ENCODE measurements at places on chromosomes 4 and X.

- no peak for DNase-seq
Measured at GRCh38 chr4:37002625-37003024, 241.9 kb upstream of the NWD2 start.

GRCh38 chr4:113692809-113693411, 68.6 kb downstream of the CAMK2D start:
- no peak for DNase-seq

- no peak for DNase-seq
Measured at GRCh38 chr4:10783351-10783750, 98.8 kb upstream of the CLNK start.

GRCh38 chr4:173253561-173253960, 80.6 kb downstream of the HMGB2 start:
- no peak for DNase-seq

GRCh38 chr4:138078253-138078652, 163.9 kb downstream of the SLC7A11 start:
- no peak for DNase-seq

DNA sequence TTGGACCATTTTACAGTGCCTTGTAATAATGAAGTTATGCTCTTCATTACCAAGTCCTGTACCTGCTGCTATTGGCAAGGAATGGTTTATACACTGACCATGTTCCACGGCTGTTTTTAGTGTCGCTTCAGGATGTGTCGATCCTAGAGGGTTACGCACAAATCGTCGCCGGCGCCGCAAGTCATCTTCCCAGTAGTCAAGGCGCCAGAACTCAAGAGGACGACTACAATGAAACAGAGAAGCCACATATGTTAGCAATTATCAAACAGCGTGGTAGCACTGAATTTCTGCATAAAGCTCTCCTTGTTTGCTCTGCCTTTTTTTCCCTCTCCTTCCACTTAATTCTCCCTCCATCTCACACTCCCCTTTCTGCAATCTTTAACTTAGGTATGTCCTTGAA, 17.0 kb downstream of the MAB21L2 start:
- no peak for DNase-seq

DNA sequence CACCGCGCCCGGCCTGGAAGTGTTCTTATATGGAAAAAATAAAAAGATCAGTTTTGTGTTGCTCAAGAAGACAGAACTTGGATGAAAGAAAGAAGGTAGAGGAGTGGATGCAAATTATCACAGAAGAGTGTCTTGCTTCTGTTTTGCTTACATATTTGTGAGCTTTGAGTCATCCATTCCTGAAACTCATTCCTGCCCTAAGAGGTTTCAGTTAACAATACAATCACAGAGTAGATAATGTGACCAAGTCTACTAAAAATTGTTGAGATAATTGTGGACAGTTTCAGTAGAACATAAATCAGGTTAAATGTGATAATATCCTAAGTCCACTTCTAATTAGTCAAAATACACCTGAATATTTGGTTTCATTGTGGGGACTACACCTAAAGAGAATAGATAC, 26.4 kb upstream of the LRCH2 start:
- no peak for DNase-seq

- DNase-seq: peak; percentile 26
Measured at GRCh38 chr4:142713282-142714030, 132.6 kb downstream of the INPP4B start.

- no peak for DNase-seq
Measured at GRCh38 chrX:122055460-122055859, 1008.0 kb downstream of the GLUD2 start.

GRCh38 chrX:38484607-38485498, 76.5 kb upstream of the TSPAN7 start:
- DNase-seq: no peak

DNA sequence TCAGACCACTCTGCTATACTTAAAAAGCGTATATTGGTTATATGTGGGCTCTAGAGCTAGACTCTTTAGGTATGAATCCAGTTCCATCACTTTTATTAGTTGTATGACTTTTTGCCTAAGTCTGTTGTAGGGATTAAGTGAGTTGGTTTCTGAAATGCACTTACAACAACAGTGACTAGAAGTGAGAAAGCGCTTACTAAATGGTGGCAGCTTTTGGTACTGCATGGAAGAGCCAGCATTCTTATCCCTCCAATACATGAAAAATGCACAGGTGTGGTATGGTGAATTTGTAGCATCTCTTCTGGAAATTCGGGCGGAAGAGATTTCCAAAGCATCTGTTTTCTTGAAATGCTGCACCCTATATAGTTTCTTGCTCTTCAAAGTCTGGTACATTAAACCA, 117.1 kb downstream of the SPANXA1 start:
- DNase-seq: no peak

- DNase-seq: no peak
Measured at GRCh38 chr4:187268940-187269339, 545.3 kb upstream of the FAT1 start.

DNA sequence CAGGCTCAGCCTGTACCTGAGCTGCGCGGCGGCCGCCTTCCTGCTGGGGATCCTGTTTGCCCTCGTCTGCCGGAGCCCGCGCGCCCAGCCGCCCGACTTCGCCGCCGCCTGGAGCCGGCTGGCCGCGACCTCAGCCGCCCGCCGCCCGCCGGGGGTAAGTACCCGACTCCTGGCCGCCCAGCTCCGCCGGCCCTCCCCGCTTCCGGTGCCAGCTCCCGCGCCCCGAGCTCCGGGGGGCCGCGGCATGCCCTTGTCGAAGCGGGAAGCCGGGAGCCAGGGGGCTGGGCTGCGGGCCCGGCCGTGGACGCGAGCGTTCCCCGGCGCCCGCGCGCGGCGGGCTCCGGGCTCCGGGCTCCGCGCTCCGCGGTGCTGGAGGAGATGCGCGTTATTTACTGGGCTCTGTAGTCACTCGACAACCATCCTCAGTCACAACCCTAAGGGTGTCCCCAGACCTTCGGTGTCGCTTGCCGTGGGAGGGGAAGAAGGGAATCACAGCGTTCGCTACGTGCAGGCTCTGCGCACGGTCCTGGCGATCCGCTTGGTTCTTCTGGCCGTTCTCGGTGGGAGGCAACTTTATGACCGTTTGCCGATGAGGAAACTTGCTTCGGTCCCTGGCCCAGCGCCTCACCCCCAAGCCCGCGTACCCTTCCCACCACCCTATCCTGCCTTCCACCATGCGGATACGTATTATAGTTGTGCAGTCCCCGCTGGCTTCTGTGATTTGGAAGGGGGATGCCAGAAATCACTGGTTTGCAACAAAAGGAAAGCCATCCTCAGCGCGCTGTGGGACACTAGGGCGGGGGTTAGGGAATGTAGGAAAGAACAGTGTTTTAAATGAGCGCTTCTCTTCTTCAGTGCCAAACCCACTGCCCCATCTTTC, 944 bp downstream of the SNX25 start:
- peak; percentile 37 for DNase-seq

DNA sequence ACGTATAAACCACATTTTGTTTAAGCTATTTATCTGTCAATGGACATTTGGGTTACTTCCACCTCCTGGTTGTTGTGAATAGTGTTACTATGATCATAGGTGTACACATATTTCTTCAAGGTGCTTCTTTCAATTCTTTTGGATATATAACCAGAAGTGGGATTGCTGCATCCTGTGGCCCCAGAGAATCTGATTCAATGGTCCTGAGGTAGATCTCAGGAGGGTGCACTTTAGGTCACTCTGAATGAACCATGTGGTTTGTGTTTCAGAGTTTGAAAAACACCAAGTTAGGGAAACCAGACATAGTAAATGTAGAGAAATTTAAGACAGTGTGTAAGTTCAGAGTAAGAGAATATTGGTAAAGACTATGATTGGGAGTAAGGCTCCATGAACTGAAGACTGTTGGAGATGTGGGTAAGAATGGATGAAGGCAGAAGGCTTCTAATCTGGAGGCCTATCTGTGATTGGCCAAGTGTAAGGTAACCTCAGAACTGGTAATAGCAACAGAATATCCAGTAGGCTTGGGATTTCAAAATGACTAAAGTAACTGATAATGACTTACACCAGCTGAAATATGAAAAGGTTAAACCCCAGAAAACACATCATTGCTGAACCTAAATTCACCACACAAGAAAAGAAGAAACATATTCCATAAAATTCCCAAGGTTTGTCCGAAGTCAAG, 236.9 kb downstream of the CAMK2D start:
- peak; percentile 9 for DNase-seq

- no peak for DNase-seq
Measured at GRCh38 chr4:183760326-183760725, 101.2 kb downstream of the TRAPPC11 start.

GRCh38 chrX:124042042-124042441, 80.5 kb downstream of the STAG2 start:
- no peak for DNase-seq

DNA sequence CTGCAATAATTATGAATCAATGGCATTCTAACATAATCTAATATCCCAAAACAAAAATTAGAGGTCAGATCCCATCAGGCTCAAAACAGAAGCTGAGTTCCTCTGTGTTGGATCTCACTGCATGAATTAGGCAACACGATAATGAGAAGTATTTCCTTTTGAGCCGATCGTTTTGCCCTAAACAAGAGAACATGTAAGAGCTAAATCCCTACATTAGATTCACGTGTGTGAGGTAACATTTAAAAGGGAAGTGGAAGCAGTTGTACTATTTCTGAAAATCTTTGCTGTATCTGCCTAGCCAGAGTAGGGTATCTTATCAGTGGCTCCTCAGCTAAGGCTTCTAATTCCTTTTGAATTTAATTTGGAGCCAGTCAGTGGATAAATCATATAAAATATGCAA, 115.6 kb downstream of the C4orf51 start:
- no peak for DNase-seq

DNA sequence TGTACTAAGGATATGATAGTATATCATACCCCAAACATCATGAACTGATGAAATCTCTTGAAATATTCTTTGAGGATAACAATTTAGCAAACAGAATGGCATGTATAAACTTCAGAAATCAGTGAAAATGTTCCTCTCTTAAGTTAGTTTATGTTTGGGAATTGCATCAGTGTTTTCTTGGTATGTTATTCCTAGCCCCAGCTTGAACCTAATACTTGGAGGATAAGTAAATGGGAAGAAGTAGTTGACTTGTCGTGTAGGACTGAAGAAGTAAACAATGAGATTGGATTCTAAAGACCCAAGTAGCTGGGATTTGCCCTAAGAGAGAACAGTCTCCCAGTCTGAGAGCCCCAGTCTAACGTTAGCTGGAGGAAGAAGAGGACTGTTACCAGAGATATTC, 355.7 kb downstream of the GALNTL6 start:
- DNase-seq: no peak

Measured in activated CD4-positive, alpha-beta T cell treated with anti-CD3 and anti-CD28 coated beads, Interleukin-2, amount 50 U/mL, for 16 hours (primary cell).